Camera-type eye (tissue), 1 donor: ENCODE measurements at places on chromosomes 11 and 22. TPM values are rescaled to one million over a fixed set of nuclear protein-coding genes. Genes with fewer than 3 reads are reported as not detected.

The OR51B5 gene
- total RNA-seq: 0.99 TPM

The HTR3A gene
- 0.16 TPM for total RNA-seq

The P2RY2 gene
- total RNA-seq: 3.8 TPM

The OR51E1 gene
- total RNA-seq: 1.2 TPM

The C11orf42 gene
- total RNA-seq: not detected

The ELFN2 gene
- 7.0 TPM for total RNA-seq

The OR51E2 gene
- 2.1 TPM for total RNA-seq

The SHISA8 gene
- 0.55 TPM for total RNA-seq

The SLC43A1 gene
- 11.8 TPM for total RNA-seq

The TRIM51 gene
- not detected for total RNA-seq

The PLXNB2 gene
- 169 TPM for total RNA-seq

The ANKK1 gene
- total RNA-seq: 0.33 TPM

The KCNJ1 gene
- not detected for total RNA-seq

The MLC1 gene
- 7.2 TPM for total RNA-seq

The IGLL1 gene
- not detected for total RNA-seq

The NECTIN1 gene
- total RNA-seq: 35.6 TPM

The CHADL gene
- total RNA-seq: 6.0 TPM

The MYO7A gene
- 51.1 TPM for total RNA-seq

The GGT5 gene
- 13.2 TPM for total RNA-seq

The MIOX gene
- not detected for total RNA-seq

The RAG2 gene
- 0.49 TPM for total RNA-seq

The UEVLD gene
- 30.5 TPM for total RNA-seq

The SLC22A25 gene
- total RNA-seq: not detected

The FLRT1 gene
- 14.0 TPM for total RNA-seq

The HTATIP2 gene
- total RNA-seq: 2.6 TPM

The DDI1 gene
- not detected for total RNA-seq

The TCP11L1 gene
- 23.4 TPM for total RNA-seq

The BTG4 gene
- not detected for total RNA-seq

The MCM5 gene
- total RNA-seq: 30.3 TPM

The AQP11 gene
- 7.9 TPM for total RNA-seq

The SIK2 gene
- 36.3 TPM for total RNA-seq

The GAB4 gene
- total RNA-seq: not detected

The OTOG gene
- total RNA-seq: not detected

The TRIM77 gene
- total RNA-seq: not detected

The TCN2 gene
- total RNA-seq: 31.2 TPM

The SCN4B gene
- 5.9 TPM for total RNA-seq

The TSSC4 gene
- total RNA-seq: 24.1 TPM

The WNT11 gene
- 6.9 TPM for total RNA-seq

The VPREB3 gene
- total RNA-seq: not detected

The TRIM6 gene
- total RNA-seq: 5.8 TPM

The CRYBB2 gene
- 777 TPM for total RNA-seq
